Stimulated activated CD8-positive, alpha-beta memory T cell treated with anti-CD3 and anti-CD28 coated beads, Interleukin-15, amount 100 ng/mL, for 4 hours (primary cell): ENCODE measurements at places on chromosomes 6 and 20.

- peak; percentile 19 for DNase-seq
Observed at GRCh38 chr6:44253307-44254101, 3.8 kb downstream of the SLC35B2 start.

DNA sequence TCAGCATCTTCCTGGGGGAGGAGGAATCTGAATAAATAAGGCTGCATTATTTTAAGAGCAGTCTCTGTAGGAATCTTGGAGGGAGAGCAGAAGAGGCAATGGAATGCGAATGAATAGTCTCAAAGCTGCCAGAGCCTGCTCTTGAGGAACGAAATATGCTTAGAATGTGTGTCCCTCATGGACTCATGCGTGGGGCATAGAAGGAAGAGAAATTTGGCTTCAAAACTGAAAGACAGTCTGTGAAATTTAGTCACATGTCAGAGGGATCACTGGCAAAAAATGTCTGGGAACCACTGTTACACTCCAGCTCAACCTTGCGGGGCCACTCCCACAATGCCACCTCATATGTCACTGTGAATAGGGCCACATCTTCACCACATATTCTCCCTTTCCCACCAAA lies 95.5 kb downstream of the GJA10 start:
- no peak for DNase-seq

GRCh38 chr6:26270486-26270861 lies 94.5 kb upstream of the BTN3A2 start:
- DNase-seq = no peak

DNA sequence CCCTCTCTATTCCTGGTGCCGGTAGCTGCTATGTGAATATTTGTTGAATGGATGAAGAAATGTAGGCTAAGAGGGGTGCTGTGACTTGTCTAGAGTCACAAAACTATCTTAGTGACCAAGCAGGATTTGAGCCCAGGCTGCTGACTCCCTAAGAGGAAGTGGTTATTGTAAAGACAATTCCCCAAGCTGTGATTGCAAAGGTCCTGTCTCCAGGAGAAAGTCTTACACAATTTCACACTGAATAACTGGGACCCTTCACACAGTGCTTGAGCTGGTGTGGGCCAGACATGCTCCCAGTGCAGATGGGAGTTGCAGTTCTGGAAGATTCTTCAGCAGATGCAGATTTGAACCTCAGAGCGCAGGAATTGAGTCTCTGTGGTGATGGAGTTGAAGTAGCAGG lies 38.1 kb downstream of the IYD start:
- DNase-seq = no peak

DNA sequence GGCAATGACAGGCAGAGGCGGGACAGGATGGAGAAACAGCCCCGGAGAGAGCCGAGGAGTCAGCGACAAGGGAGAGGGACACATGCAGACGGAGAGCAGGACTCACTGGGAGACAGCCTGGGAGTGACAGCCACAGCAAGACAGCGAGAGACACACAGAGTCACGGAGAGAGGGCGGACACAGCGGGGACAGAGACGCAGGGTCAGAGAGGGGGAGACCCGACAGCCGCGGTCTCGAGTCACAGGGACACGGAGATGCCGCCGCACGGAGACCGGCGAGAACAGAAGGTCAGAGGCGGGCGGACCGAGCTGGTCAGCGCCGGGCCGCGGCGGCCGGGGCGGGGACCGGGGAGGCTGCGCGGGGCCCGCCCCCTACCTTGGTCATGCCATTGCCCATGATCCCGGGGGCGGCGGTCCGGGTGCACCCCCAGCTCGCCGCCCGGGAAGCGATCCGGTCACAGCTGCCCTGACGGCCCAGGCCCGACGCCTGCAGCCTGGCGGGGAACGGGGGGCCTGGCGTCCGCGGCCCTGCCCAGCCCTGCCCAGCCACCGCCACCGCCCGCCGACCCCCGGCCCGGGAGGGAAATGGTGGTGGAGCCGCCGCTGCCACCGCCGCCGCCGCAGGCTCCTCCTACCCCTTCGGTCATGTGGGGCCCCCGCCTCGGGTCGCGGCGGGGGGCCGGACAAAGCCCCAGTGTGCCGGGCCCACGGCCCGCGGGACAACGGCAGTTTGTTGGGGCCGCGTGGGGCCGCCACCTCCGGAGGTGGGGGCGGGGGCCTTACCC lies at the start of the genes DUSP15 and TTLL9:
Gene DUSP15 (minus strand): TSS at position 586 of the 784 bp plus-strand sequence. CDS start 190 bp downstream, at position 396.
Gene TTLL9 (plus strand): TSS at position 693 of the 784 bp plus-strand sequence. CDS start 493 bp downstream, outside the sequence.
- no peak for DNase-seq

GRCh38 chr20:47287609-47288144 lies 68.8 kb downstream of the ZMYND8 start:
- no peak for DNase-seq

GRCh38 chr6:32974016-32974333 lies 5.6 kb downstream of the BRD2 start:
- DNase-seq = no peak

- DNase-seq = peak; percentile 64
Observed at GRCh38 chr6:36094753-36095496, 35.4 kb upstream of the MAPK13 start.

DNA sequence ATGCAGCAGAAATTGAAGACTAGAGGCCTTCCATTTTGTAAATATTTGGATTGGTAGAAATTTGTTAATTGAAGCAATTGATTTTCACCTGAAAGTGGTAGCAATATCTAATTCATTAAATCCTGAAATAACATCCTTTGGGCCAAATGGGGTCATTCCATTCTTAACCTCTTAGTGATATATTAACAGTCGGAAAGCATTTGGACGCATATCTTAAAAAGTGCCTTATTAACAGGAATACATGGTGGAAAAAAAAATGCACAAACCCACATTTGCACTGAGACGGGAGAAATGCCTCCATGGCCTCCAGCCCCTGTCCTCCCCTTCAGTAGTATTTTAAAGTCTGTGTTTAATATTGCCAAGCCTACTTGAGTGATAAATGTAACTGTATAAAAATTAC lies 205.5 kb downstream of the TFAP2B start:
- DNase-seq = no peak

DNA sequence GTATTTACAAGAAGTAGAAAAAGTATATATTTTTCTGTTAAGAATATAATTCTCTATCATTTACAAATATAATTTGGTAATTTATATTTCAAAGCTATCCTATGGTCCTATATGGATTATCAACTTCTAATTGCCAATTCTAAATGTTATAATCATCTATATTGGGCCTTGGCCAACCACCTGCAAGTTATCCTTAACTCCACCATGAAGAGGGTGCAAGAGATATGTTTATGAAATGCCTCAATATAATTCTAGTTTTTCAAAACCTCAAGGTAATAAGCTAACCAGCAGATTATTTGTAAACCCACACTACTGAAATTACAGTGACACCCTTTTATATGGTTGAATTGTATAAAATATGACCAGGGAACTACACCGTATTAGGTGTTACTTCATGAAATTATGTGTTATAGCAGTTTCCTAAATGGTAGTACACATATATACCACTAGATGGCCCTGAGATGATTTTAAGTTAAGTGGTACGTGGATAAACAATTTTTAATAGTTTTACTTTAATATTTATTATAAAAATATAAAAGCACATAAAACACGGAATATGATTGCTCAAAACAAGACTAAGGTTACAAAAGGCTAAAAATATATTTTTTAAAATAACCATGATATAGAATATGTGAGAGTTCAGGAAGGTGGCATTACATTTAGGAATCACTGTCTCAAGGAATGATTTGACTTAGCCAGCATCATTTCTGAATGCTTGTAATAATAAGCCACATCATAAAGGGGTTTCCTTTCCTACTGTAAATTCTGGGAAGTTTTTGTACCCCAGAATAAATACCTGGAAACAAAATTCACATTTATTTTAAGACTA lies 9.8 kb upstream of the PNISR start:
- DNase-seq = no peak

DNA sequence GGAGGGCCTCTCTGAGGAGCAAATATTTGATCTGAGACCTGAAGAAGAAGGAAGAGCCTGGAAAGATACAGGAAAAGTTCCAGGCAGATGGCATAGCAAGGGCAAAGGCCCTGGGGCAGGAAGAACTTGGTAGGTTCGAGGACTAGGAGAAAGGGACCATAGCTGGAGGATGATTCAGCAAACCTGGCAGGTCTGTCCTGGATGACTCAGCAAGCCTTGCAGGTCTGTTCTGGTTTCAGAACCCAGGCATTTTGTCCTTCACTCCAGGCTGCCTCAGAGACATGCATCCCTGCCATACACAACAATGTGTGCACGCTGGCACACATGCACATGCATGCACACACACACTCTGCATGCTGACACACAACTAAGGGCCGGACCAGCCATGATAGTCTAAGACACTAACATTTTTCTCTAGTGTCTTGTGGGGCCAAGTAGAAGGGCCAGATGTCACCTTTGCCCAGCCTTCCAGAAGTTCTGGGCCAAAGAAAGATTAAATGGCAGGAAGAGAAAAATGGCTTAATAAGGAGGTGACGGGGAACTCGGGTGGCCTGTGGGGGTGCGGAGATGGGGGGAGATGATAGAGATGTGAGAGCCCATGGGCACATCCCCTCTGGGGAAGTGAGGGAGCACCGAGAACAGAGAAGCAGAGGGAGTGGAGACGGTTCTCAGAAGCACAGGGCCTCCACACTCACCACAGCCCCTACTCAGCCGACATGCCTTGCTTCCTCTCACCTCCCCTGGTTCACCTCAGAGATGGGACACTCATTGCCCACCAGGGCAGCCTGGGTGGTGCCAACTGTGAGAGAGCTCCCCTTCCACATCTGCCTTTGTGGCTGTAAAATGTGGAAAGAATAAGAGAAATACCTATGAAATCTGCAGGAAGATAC lies 15.4 kb upstream of the TRIB3 start:
- no peak for DNase-seq

GRCh38 chr6:13038315-13038714 lies 290.0 kb downstream of the TBC1D7 start:
- DNase-seq = no peak

GRCh38 chr6:45870531-45870930 lies 145.1 kb downstream of the CLIC5 start:
- no peak for DNase-seq

GRCh38 chr6:90975741-90976140 lies 388.9 kb upstream of the MAP3K7 start:
- DNase-seq = no peak
